ENCODE measurements at places on chromosomes 11 and 22. TPM values are rescaled to one million over a fixed set of nuclear protein-coding genes. Genes with fewer than 3 reads are reported as not detected.

- no peak overlapping the region for H3K4me3 ChIP-seq
- peaks cover 2% of the 10 kb centered on the region for H3K27me3 ChIP-seq
- H3K36me3 ChIP-seq: no peaks in the 10 kb centered on the region
Measured at GRCh38 chr22:37309211-37310074, 27.1 kb downstream of the CYTH4 start.

DNA sequence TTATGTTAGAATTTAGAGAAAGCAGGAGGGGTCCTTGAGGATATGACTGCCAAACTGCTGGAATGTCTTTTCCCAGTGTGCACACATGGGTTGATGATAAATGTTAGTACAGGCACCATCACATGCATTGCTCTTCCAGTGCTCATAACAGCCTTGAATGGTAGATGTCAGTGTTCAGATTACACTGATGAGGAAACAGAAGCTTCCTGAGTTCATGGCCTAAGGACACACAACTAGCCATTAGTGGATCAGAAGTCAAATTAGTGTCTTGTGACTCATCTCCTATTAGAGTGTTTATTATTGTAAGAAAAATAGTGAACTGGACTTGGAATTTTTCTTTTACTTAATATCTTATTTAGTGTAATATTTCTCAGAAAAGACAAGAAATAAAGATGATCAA is 241.5 kb downstream of the DDX10 start:
- H3K27ac ChIP-seq: no peak overlapping the region
- H3K27me3 ChIP-seq: no peaks in the 10 kb centered on the region
- DNase-seq: no peak
- no peaks in the 10 kb centered on the region for H3K36me3 ChIP-seq
- H3K4me3 ChIP-seq: no peak overlapping the region
- peaks cover 13% of the 10 kb centered on the region for H3K4me1 ChIP-seq

GPHA2 gene
- total RNA-seq: not detected

- H3K4me1 ChIP-seq: peaks cover 6% of the 10 kb centered on the region
- peaks cover 36% of the 10 kb centered on the region for H3K27me3 ChIP-seq
- H3K4me3 ChIP-seq: no peak overlapping the region
Measured at GRCh38 chr11:45388472-45388871, 102.3 kb upstream of the SYT13 start.

DNA sequence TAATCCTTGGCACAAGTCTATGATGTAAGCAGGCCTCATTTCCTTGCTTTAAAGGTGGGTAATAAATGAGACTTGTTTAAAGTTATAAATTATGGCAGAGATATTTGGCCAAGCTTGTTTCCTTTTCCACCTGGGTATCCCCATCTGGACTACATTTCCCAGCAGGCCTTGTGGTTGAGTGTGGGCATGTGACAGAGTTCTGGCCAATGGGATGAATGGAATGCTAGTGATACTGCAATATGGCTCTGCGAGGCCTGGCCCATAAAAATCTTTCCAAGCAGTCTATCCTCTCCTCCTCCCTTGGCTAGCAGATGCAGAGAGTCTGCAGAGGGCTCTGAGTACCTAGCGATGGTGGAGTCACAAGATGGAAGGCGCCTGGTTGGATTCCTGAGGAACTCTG is 102.5 kb downstream of the TIMP3 start:
- H3K27me3 ChIP-seq: no peaks in the 10 kb centered on the region
- H3K4me1 ChIP-seq: peaks cover 9% of the 10 kb centered on the region
- no peaks in the 10 kb centered on the region for H3K36me3 ChIP-seq
- H3K4me3 ChIP-seq: no peak overlapping the region
- peak overlapping the region; percentile 4 for H3K27ac ChIP-seq

GRCh38 chr11:66002648-66003225 is 434 bp downstream of the BANF1 start:
- H3K27me3 ChIP-seq: no peaks in the 10 kb centered on the region
- H3K4me3 ChIP-seq: peak overlapping the region; percentile 97
- H3K36me3 ChIP-seq: peaks cover 11% of the 10 kb centered on the region
- DNase-seq: no peak

DNA sequence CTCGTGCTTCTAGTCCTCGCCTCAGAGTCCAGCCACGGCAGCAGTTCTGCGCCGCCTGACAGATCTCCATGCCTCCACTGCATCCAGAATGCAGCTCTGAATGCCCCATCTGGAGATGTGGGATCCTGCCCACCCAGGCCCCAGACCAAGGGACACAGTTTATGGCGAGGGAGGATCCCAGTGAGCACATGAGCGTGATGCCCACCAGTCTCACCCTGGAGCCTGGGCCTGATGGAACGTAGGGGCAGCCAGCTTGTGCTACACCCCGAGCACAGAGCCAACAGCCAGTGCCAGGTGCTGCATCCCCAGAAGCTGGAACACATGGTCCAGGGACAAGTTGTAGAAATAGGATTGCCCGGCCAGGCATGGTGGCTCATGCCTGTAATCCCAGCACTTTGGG is 10.4 kb downstream of the IGLL1 start:
- peaks cover 1% of the 10 kb centered on the region for H3K36me3 ChIP-seq
- H3K4me1 ChIP-seq: peaks cover 22% of the 10 kb centered on the region
- H3K27ac ChIP-seq: no peak overlapping the region
- no peaks in the 10 kb centered on the region for H3K27me3 ChIP-seq

- H3K4me3 ChIP-seq: no peak overlapping the region
- H3K27me3 ChIP-seq: no peaks in the 10 kb centered on the region
- H3K27ac ChIP-seq: no peak overlapping the region
- peaks cover 16% of the 10 kb centered on the region for H3K4me1 ChIP-seq
- peaks cover 2% of the 10 kb centered on the region for H3K36me3 ChIP-seq
Measured at GRCh38 chr11:115721296-115721995, 217.2 kb upstream of the CADM1 start.

- H3K36me3 ChIP-seq: no peaks in the 10 kb centered on the region
- peaks cover 25% of the 10 kb centered on the region for H3K27me3 ChIP-seq
- no peak overlapping the region for H3K4me3 ChIP-seq
- H3K4me1 ChIP-seq: no peaks in the 10 kb centered on the region
- H3K27ac ChIP-seq: no peak overlapping the region
Measured at GRCh38 chr22:31140746-31141145, 438 bp upstream of the PLA2G3 start.

- no peak overlapping the region for H3K4me3 ChIP-seq
- H3K36me3 ChIP-seq: no peaks in the 10 kb centered on the region
- DNase-seq: no peak
- H3K27ac ChIP-seq: no peak overlapping the region
Measured at GRCh38 chr11:132504501-132505041, 1027.7 kb downstream of the OPCML start.

DNA sequence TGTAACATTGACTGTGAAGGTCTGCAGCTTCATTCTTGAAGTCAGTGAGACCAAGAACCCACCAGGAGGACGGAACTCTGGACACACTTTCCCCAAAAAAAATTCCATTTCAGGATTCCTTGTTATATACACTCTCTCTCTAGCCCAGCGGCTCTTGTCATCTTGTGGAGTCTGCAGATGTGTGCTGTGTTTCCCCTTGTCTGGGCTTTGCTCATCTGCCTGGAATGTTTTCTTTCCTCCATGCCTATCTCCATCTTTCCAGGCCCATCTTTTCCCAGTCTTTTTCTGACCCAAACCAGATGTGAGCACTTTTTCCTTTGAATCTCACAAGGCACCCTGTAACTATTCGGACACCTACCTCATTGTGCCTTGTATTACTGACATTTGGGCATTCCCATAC is 5.1 kb upstream of the DRG1 start:
- peaks cover 8% of the 10 kb centered on the region for H3K4me1 ChIP-seq
- no peaks in the 10 kb centered on the region for H3K36me3 ChIP-seq
- no peak for DNase-seq
- H3K27me3 ChIP-seq: no peaks in the 10 kb centered on the region

DNA sequence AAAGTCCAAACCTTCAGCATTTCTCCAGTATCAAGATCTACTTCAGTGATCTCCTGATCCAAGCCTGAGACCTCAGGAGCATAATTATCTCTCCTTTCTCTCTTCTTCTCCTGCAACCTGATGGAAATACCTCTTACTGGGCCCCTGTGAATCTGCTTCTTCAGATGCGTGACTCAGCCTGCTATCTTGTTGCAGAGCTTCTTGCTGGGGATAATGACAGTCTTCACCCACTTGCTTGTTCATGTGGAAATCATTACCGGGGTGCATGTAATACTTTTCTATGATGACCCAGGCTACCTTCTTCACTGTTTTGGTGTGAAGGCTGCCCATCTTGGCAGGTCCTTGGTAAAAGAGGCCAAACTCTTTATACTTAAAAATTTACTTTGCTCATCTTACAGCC is 140.0 kb upstream of the POU2AF2 start:
- no peak for DNase-seq
- H3K27me3 ChIP-seq: peaks cover 51% of the 10 kb centered on the region
- no peak overlapping the region for H3K4me3 ChIP-seq
- no peaks in the 10 kb centered on the region for H3K4me1 ChIP-seq
- H3K36me3 ChIP-seq: no peaks in the 10 kb centered on the region
- H3K27ac ChIP-seq: no peak overlapping the region

GRCh38 chr22:42001121-42001520 is 2.5 kb downstream of the WBP2NL start:
- H3K4me1 ChIP-seq: no peaks in the 10 kb centered on the region
- no peaks in the 10 kb centered on the region for H3K36me3 ChIP-seq
- DNase-seq: no peak
- H3K4me3 ChIP-seq: no peak overlapping the region

DNA sequence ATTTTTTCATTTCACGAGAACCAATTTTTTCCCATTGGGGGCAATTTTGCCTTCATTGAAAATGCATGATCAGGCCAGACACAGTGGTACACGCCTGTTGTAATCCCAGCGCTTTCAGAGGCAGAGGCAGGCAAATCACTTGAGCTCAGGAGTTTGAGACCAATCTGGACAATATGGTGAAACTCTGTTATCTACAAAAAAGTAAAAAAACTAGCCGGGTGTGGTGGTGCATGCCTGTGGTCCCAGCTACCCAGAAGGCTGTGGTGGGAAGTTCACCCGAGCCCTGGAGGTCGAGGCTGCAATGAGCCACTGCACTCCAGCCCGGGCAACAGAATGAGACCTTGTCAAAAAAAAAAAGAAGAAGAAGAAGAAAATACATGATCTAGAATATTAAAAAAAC is 19.2 kb upstream of the UPK3A start:
- H3K36me3 ChIP-seq: no peaks in the 10 kb centered on the region
- H3K27me3 ChIP-seq: no peaks in the 10 kb centered on the region
- no peak overlapping the region for H3K27ac ChIP-seq
- DNase-seq: no peak

DNA sequence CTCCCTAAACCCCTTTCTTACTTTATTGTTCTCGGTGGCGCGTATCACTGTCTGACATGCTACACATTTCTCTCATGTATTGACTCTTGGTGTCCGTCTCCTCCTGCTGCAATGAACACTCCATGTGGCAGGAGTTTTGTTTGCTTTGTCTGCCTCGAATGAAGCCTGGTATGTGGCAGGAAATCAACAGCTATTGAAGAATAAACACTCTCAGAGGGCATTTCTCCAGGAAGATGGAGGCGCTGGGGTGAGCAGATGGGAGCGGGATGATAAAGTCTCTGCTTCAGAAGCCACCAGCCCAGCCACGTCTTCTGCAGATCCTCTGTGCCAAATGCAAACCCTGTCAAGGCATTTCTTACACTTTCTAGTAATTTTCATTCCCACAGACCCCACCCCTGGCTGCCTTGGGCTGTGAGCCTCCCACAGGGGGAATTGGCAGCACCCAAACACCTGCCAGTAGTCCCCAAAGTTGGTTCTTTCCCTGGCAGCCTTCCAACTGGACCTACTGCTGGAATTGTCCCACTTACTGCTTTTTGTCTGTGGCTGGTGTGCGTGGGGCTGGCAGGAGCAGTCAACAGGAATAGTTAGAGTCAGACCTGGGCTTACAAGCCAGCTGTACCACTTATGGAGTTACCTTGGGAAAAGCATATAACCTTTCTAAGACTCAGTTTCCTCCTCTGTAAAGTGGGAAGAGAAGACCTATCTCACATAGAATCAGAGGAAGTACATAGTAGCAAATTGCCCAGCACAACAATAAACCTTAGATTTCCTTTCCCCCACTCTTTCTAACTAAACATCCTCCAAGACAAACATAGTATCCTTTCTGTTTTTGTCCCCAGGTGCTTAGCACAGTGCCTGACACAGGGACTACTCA is 13.3 kb upstream of the IL10RA start:
- H3K36me3 ChIP-seq: no peaks in the 10 kb centered on the region
- H3K27me3 ChIP-seq: peaks cover 53% of the 10 kb centered on the region
- no peak for DNase-seq
- no peak overlapping the region for H3K4me3 ChIP-seq
- no peak overlapping the region for H3K27ac ChIP-seq

GRCh38 chr11:47176328-47177228 is at the start of gene ARFGAP2:
ARFGAP2 (minus strand) TSS chr11:47176879; CDS start chr11:47176853, 26 bp downstream.
- DNase-seq: peak; percentile 92
- no peaks in the 10 kb centered on the region for H3K27me3 ChIP-seq
- peaks cover 8% of the 10 kb centered on the region for H3K36me3 ChIP-seq

DNA sequence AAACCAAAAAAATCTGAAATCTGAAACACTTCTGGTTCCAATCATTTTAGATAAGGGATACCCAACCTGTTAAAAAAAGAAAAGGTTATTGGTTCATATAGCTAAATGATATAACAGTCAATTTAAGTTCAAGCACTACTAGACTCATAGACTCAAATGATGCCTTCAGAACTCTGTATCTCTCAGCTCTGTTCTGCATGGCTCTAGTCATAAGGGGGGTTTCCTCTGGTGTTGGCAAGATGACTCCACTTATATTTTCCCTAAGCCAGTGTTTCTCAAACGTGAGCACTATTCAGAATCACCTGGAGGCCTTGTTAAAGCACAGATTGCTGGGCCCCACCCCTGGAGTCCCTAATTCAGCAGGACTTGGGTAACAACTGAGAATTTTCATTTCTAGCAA is 11.5 kb upstream of the RRAS2 start:
- no peaks in the 10 kb centered on the region for H3K4me1 ChIP-seq
- H3K36me3 ChIP-seq: no peaks in the 10 kb centered on the region
- DNase-seq: no peak
- H3K27ac ChIP-seq: no peak overlapping the region
- no peak overlapping the region for H3K4me3 ChIP-seq

Measured in mesothelial cell of epicardium (in vitro differentiated cells).